Heart left ventricle (tissue), 16 donors: ENCODE measurements at places on chromosomes 7 and 10.

GRCh38 chr10:110916554-110917346 is 2.2 kb downstream of the BBIP1 start:
- no peak for DNase-seq

- DNase-seq: no peak
Observed at GRCh38 chr10:110790913-110791506, 80.7 kb upstream of the PDCD4 start.

- no peak for DNase-seq
Observed at GRCh38 chr10:95861386-95861785, 46.4 kb upstream of the CC2D2B start.

- no peak for DNase-seq
Observed at GRCh38 chr10:88244781-88245625, 338.1 kb downstream of the RNLS start.

GRCh38 chr7:24829787-24830186 is 72.5 kb upstream of the GSDME start:
- no peak for DNase-seq

GRCh38 chr7:2968176-2968575 is 75.5 kb downstream of the CARD11 start:
- DNase-seq: no peak

DNA sequence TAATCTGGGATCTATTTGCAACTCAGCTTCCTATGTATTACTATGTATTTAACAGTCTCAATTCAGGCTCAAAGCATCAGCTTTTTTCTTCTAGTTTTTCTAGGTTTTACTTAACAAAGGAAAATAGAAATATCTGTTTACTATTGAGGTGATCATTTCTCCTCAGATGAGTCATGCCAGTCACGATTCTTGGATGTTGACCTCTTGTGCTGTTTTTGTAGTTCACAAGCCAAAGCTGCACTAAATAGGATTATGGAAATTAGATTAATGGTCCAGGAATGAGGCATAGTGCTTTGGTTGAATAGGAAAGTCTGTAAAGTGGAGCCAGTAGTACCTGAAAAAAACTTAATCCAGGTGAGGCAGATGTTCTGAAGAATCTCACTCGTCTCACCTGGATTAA is 198.3 kb upstream of the KAT6B start:
- DNase-seq: no peak

DNA sequence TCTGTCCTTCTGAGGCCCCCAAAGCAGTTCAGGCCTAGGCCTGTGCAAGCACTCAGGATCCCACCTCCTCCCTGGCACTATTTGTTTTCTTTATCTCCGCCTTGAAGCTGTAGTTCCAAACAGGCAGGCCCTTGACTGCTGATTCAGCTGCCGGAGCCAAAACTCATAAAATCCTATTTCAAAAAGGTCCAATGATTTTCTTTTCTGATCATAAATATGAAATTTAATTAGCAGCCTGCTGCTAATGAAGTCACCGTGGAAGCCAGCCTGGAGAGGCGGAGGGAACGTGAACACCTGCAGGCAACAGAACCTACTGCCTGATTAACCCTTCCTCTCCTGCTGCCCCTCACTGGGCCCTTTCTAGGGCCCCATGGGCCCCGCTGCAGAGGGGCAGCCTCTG is 60.1 kb downstream of the CARD11 start:
- no peak for DNase-seq

DNA sequence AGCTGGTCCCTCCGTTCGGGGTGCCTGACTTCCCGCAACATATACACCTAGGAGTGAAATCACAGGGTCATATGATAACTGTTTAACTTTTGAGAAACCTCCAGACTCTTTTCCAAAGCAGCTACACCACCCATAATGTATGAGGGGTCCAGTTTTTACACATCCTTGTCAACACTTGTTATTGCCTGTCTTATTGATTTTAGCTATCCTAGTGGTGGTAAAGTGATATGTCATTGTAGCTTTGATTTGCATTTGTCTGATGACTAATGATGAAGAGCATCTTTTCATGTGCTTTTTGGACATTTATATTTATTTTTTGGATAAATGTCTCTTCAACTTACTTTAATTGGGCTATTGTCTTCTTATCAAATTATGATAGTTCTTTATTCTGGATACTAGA is 29.0 kb downstream of the SND1 start:
- DNase-seq: no peak

DNA sequence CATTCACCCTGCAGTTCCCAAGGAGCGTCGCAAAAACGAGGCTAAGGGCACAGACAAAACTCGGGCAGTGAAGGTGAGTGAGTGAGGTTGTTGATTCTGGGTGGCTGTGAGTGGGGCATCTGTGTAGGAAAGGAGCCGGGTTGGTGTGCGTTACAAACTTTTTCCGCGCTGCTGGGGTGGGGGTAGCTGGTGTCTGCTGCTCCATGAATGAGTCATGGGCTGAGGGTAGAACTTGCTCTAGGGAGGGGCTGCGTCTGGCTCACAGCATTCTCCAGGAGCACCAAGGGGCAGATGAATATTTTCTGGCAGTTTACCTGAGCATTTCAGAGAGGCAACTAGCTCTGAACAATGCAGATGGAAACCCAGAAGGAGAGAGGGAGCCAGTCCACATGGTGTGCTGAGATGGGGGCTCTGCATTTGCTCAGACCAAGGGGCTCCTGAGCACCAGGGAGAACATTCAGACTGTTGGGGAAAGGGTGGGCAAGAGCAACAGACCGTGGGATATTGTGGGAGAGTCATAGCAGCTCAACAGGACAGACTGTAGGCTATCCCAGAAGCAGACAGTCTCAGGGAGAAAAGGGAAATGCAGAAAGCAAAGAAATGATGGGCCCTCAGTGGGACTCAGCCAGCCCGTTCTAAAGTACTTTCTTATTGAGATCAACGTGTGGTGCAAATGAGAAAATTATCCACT is 18.8 kb downstream of the NOBOX start:
- no peak for DNase-seq

- DNase-seq: no peak
Observed at GRCh38 chr7:17211307-17211836, 87.1 kb upstream of the AHR start.

DNA sequence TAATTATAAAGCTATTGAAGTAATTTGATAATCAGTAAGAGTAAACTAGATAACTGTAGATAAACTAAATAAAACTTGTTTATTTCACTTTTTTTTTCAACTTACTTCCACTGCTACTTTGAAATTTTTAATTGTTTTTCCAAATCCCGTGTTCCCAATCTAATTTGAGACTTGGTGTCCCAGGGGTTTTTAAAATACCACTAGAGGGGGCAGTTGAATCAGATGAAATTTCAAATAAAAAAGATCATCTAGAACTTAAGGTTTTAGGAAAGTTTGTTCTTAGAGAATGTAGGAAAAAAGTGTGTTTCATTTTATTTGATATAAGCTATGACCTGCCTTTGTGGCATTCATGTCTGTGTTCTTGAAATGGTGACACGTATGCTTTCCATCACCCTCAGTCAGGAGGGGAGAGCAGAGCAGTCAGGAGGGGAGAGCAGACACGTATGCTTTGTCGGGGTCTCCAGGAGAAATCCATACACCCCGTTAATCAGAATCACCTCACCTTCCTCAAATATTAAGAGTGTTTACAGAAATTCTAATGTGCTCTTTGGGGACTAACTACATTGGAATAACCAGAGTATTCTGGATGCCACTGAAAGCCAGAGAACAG is 49.9 kb downstream of the C10orf67 start:
- DNase-seq: no peak

DNA sequence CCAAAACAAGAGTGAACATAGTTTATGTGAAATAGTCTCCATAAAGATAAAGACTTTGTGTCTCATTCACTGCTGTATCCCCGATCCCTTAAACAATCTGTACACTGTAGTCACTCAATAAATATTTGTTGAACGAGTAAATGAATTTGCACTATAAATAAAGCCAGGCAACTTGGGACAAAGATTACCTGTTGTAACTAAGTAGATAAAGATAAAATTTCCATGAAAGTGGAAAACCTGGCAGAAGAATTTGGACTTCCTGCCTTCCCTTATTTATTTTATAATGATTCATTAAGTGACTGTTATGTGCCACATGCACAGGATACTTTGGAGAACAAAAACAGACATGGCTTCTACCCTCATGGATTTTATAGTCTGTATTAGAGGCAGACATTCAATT is 277.7 kb upstream of the KAT6B start:
- DNase-seq: no peak

GRCh38 chr10:47256751-47257336 is 43.2 kb upstream of the GDF10 start:
- DNase-seq: no peak

DNA sequence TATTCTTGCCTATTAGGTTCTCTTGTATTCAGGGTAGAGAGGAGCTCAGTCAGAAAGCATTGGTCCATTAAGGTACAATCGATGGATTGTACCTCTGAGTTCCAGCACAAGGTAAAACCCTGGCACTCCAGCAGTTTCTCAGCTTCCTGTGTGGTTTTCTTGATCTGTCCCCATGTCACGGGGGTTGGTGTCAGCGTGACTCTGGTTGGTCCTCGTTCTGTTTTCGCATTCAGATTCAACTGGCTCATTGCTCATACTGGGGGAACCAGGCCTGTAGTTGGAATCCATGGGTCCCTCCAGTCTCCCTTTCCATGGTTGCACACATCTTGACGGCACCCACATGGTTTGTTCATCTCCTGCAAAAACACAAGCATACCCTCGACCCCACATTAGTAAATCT is 32.7 kb upstream of the RASGEF1A start:
- DNase-seq: no peak

GRCh38 chr7:2971914-2972834 is 71.5 kb downstream of the CARD11 start:
- no peak for DNase-seq

GRCh38 chr7:24283897-24284698 is at the start of gene NPY:
TSS of gene NPY (plus strand) at chr7:24284190. CDS start at chr7:24285241, 1,051 bp downstream.
- DNase-seq: no peak

- DNase-seq: no peak
Observed at GRCh38 chr10:47025540-47026300, 114.5 kb downstream of the PTPN20 start.

- no peak for DNase-seq
Observed at GRCh38 chr7:106054156-106054910, 57.8 kb downstream of the SYPL1 start.

- no peak for DNase-seq
Observed at GRCh38 chr10:56357018-56357417, 4.0 kb downstream of the ZWINT start.

GRCh38 chr7:22712999-22713398 is 14.0 kb upstream of the IL6 start:
- no peak for DNase-seq

DNA sequence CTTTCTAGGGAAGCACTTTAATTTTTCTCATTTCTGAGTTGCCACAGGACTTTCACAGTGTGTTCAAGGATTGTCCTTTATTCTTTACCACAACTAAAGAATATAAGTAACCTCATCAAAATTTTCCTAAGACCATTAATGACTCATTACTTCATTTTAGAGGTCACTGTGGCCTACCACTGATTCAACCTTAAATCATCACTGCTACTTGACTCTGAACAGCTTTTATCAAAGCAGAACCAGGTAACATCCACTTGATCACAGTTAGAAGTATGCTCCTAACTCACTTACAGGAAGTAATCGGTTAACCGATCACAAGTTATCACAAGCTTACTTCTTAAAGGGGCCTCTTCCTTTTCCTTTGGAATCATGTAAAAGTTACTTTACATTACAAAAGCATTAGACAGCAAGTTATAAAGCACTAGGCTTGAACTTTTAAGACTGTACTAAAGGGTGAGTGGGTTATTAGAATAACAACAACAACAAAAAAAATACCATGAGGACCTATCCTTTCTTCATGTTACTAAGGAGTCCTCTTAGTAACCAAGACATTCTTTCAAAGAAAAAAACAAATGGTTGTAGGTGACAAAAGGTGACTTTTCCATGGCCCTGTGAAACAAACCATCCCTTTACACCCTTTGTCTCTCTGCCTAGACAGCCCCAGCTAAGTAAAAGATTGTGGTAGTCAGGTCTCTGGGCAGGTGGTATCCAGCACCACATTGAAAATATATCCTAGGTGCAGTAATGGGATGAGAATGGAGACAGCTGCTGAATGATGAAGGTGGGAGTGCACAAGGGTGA is 40.0 kb upstream of the PDK4 start:
- no peak for DNase-seq

DNA sequence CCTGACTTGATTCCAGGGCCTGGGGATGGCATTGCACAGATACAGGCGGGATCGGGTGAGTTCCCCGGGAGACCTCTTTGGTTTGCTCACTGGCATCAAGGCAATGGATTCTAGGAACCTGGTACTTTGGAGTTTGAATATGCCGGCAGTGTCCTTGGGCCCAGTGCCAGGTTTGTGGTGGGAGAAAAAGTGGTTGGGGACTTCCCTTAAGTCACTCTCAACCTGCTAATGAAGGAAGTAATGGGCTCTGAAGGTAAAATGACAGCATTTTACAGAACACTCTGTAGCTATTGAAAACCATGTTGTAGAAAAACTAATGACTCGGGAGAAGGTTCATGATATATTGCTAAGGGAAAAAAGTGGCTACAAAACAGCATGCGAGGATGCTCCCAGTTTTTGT is 129.9 kb downstream of the CFAP58 start:
- no peak for DNase-seq

DNA sequence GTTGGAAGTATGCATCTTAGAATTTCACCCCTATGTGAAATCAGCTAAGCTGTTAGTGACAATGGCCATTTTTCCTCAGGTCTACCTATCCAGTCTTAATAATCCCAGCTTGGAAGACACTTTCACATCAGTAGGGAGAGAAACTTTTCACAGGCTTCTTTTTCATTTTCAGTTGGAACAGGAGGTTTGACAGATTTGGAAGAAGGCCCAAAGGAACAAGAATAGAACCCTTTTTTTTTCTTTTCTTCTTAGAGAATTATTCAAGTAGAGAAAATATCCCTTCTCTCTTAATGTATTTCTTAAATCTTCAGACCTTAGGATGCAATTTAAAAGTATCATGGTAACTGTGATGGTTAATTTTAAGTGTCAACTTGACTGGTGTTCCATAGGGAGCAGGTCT is 410.5 kb upstream of the C7orf33 start:
- DNase-seq: no peak

DNA sequence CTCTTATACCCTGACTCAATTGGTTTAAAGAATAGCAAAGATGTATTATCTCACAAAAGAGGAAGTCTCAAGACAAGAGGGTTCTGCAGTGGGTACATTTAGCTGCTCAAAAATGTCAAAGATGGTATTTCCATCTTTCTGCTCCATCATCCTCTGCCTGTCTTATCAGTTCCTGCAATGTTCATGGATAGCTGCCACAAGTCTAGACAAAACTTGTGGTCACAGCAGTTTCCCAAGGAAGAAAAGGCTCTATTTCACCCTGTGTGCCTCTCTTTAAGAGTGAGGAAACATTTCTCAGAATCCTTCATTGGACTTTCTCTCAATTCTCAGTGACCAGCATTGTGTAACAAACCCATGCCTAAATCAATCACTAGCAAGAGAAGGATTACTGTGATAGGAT is 634.2 kb upstream of the AUTS2 start:
- DNase-seq: no peak

DNA sequence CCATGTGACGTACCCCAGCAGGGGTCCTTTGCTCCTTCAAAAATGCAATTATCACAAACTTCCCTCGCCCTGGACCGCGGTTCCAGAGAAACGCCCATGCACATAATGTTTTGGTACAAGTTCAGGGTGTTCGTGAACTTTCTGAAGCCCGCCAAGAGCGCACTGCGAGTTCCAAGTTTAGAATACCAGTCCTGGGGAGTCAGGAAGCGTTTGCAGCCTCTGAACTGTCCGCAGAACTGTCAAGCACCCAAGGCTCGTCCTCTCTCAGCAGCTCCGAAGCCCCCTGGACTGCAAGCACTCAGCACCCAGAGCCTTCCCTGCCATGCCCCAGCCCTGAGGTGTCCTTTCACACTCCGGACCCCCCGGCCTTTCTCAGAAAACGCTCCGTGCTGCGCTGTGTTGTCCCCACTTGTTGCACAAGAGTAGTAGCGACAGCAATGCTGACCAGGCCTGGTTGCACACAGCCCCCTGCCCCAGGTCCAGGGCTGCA is 30.3 kb downstream of the CALML3 start:
- peak; percentile 54 for DNase-seq
